Activated CD4-positive, CD25-positive, alpha-beta regulatory T cell treated with anti-CD3 and anti-CD28 coated beads, Interleukin-2, amount 50 U/mL, for 24 hours (primary cell): ENCODE measurements at places on chromosomes 3 and 15.

GRCh38 chr3:21750831-21751391 is at the start of gene ZNF385D:
Gene ZNF385D (minus strand): TSS chr3:21751210. CDS start chr3:21750916, 294 bp downstream.
- no peak for ATAC-seq

- ATAC-seq: no peak
Measured at GRCh38 chr3:197874064-197874463, 75.9 kb upstream of the RPL35A start.

DNA sequence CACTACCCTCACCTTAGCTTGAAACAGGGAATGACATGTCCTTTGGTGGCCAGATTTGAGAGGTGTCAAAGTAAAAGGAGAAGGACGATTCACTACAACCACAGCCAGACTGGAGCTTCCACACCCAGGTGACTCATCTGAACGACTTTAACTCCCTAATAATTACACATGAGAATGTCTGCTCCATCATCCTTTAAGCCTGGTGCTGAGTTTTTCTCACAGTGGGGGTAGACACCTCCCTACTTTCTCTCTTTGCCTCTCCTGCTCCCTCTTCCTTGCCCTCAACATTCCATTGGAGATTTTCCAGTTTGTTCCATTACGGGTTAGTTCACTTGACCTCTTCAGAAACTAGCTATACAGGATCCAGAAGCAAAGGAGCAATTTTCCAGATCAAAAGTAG is 154.3 kb upstream of the BHLHE40 start:
- no peak for ATAC-seq

GRCh38 chr15:34795267-34796081 is at the start of gene ACTC1:
Gene ACTC1 (minus strand): TSS chr15:34795549. CDS start chr15:34794808, 741 bp downstream.
- no peak for ATAC-seq

- no peak for ATAC-seq
Measured at GRCh38 chr15:78788016-78788660, 23.1 kb downstream of the ADAMTS7 start.

DNA sequence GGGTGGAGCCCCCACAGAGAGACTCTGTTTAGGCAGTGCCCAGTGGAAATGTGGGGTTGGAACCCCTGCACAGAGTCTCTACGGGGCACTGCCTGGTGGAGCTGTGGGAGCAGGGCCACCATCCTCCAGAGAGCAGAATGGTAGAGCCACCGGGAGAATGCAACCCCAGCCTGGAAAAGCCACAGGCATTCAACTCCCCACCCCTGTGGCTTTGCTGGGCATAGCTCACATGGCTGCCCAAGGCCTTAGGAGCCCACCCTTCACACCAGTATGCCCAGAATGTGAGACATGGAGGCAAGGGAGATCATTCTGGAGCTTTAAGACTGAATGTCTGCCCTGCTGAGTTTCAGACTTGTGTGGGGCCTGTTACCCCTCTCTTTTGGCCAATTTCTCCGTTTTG is 19.0 kb upstream of the CHCHD6 start:
- no peak for ATAC-seq
